ENCODE measurements at places on chromosomes 6 and 20. TPM values are rescaled to one million over a fixed set of nuclear protein-coding genes. Genes with fewer than 3 reads are reported as not detected.

DNA sequence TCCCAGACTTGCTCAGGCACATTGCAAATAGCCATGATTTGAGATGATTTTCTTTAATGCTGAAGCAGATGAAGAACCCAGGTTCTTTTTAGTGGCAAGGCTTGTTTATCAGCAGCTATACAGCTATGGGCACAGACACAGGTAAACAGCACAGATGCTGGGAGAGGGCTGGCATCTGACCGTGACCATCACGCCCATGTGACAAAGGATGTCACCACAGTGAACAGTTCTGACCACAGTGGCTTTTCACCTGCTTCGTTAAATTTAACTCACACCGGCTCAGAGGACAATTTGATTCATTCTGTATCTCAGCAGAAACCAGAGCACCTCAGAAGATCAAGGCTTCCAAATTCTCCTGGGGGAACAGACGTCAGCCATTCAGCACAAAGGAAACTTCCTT, 142.6 kb downstream of the CDH26 start:
- DNase-seq = no peak
- H3K4me3 ChIP-seq = no peak overlapping the region
- H3K4me1 ChIP-seq = no peaks in the 10 kb centered on the region
- no peaks in the 10 kb centered on the region for H3K36me3 ChIP-seq
- no peak overlapping the region for H3K27ac ChIP-seq
- H3K27me3 ChIP-seq = no peaks in the 10 kb centered on the region

DNA sequence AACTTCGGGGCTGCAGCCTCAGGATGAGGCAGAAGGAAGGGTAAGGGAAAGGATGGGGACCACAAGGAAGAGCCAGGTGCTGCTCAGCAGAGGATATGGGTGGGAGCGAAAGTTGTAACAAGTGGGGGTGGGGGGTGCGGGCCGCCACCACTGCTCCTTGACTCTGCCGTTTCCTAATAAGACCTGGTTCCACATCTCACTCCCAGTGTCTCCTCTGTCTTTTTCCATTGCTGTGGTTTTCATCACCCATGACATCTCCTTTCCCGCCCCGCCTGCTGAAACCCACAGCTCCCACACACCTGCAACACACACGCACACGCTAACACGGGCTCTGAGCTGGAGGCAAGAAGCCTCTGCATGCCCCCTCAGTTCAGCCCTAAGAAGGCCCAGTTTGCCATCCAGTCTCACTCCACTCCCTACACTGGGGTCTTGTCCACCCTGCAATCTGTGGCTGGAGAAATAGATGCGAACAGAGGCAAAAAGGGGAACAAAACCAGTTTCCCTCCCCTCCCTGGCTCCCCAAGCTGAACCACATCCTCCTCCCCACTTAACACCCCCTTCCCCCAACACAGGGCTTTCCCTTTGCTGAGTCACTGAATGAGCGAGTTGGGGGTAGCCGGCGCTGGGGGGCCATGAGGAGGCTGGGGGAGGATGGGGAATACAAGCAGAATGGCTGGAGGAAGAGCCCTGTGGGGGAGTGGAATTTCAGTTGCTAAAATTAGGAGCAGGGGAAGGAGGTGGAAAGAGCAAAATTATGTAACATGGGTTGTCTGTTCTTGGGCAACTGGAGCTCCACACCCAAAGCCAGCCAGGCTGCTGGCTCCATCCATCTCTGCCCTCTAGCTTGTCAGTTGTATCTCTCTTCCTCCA, 11.5 kb downstream of the NFKBIL1 start:
- H3K4me3 ChIP-seq = peak overlapping the region; percentile 83
- H3K27ac ChIP-seq = peak overlapping the region; percentile 94
- no peaks in the 10 kb centered on the region for H3K27me3 ChIP-seq
- peaks cover 90% of the 10 kb centered on the region for H3K4me1 ChIP-seq

OR2H1 gene
- not detected for total RNA-seq

KLHDC3 gene
- 36.7 TPM for total RNA-seq

DNA sequence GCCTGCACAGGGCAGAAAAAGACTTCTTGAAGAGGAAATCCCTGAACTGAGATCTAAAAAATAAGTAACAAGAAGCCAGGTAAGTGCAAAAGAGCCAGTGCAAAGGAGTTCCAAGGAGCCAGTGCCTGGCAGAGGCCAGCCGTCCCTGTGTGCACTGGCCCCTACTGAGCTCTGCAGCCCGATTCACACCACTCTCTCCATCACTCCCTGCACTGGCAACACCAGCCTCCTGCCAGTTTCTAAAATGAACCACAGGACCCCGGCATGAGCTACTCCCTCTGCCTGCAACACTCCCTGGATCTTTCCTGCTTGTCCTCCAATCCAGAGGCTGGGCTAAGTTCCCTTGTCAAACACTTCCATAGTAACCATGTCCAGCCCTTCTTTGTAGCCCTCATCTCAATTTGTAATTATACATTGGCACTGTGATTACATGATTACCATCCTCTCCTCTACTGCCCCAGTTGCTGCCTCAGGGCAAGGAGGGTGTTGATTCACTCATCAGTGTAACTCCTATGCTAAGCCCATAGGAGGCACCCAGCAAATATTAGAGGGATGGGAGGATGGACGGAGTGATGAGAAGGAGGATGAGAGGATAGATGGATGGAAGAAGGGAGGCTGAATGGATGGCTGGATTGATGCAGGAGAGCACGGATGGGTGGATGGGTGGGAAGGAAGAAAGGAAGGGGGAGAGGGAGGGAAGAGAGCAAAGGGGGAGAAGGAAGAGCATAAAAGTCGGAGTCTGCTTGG, 49.3 kb downstream of the SIRPA start:
- H3K27me3 ChIP-seq = peaks cover 8% of the 10 kb centered on the region
- no peaks in the 10 kb centered on the region for H3K36me3 ChIP-seq
- peaks cover 14% of the 10 kb centered on the region for H3K4me1 ChIP-seq
- DNase-seq = no peak

DNA sequence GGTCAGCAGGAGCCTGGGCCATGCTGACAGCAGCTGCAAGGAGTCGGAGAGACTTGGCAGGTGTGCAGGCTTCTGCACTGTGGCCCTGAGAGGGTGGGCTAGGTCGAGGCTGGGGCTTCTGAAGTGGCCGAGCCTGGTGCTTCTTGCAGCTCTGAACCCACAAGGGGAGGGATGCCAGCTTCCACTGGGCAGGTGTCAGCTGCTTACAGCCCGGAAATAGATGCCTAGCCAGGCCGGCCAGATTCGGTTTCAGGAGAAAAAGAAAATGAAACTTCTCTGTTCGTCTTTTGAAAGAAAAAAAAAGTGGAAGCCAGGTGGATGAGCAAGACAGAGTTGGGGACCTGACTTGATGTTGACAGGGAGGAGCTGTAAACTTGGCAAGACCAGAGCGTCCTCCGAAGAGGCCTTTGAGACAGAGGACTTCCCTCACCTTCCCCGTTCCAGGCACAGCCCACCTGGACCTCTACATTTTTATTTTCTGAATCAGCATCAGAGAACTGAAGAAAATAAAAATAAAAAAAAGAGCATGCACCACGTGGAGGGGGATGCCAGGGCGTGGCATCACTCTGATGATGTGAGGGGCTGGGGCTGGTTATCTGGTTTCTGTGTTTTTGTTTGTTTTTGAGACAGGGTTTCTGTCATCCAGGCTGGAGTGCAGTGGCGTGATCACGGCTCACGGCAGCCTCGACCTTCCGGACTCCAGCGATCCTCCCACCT, at the start of gene ZBP1:
ZBP1 (minus strand) TSS at position 153 of the 717 bp plus-strand sequence; CDS start at position 22, 131 bp downstream.
- H3K27me3 ChIP-seq = no peaks in the 10 kb centered on the region
- peak; percentile 58 for DNase-seq
- H3K27ac ChIP-seq = peak within 1 kb of the TSS; percentile 94

- H3K4me1 ChIP-seq = peaks cover 6% of the 10 kb centered on the region
- H3K27ac ChIP-seq = no peak overlapping the region
- no peaks in the 10 kb centered on the region for H3K36me3 ChIP-seq
- peak overlapping the region; percentile 86 for H3K4me3 ChIP-seq
- DNase-seq = peak; percentile 20
Observed at GRCh38 chr6:73388800-73389512, 5.7 kb upstream of the DDX43 start.

DNA sequence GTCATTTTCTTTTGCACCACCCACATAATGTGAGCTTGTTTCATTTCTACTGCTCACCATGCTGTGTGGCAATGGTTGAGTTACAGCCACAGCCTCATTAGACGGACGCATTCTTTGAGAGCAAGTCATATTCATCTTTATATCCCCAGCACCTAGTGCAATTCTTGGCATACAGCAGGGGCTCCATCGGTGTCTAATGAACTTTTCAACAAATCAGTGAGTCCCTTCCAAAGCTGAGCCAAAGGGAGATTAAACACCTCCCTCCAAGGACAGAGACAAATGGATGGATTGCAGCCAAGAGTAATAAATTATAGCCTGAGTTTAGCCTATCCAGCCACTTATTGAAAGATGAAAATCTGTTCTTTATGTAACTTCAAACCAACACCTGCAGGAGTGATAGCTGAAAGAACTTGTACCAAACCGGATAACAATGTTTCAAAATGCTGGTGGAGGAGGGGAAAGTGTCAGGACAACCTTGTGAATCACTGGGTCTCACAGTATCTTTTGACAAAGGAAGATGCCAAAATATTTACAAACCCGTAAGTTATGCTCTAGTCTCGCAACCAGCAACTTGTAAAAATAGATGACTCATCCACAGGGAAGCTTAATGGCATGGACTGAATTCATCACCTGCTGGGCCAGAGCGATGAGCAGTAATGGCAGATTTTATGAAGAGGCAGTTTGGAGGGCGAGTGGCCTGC, 139.0 kb downstream of the PXDC1 start:
- H3K36me3 ChIP-seq = no peaks in the 10 kb centered on the region
- H3K27me3 ChIP-seq = peaks cover 15% of the 10 kb centered on the region
- no peak overlapping the region for H3K4me3 ChIP-seq
- H3K27ac ChIP-seq = no peak overlapping the region
- no peak for DNase-seq

GRCh38 chr20:36850759-36851158, 25.2 kb upstream of the TLDC2 start:
- peak overlapping the region; percentile 28 for H3K4me3 ChIP-seq
- peaks cover 9% of the 10 kb centered on the region for H3K36me3 ChIP-seq
- DNase-seq = no peak
- H3K27ac ChIP-seq = peak overlapping the region; percentile 79
- H3K27me3 ChIP-seq = no peaks in the 10 kb centered on the region
- H3K4me1 ChIP-seq = peaks cover 80% of the 10 kb centered on the region

RNF217 gene
- not detected for total RNA-seq

SYNDIG1 gene
- not detected for total RNA-seq

DNA sequence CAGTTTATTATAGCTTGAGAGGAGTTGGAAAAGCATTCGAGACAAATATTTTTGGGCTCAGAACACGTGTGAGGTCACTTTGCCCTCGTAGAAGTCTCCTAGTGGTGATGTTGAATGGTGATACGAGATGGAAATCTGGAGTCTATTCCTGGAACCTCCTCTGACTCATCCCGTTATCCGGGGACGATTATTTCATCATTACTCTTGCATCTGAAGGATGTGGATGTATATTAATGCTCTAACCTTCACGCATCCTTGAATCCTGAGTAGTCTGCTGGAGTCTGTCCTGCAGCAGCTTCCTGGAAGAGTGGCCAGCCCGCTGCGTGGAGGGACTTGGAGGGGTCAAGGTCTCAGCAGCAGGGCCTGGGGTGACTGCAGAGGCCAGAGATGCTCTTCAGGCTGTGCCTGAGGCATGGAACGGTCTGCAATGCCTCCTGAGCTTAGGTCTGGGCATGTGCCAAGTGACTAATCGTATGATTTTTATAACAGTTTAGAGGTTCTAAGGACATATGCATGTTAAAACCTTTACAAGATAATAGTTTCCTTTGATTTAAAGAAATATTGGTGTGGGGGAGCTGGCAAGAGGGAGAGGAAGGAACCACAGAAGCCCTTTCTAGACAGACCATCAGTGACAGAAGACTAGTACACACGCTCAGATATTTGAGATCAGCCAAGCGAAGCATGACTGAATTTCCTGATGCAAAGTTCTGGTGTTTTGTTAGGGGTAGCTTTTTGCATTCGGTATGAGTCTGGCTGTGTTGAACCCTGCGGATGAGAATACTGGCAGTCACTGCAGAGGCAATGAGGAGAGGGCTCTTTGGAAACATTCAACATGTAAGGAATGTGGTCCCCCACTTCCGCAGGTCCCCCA, 400.2 kb downstream of the QKI start:
- H3K27me3 ChIP-seq = peaks cover 2% of the 10 kb centered on the region
- H3K4me1 ChIP-seq = peaks cover 32% of the 10 kb centered on the region
- no peak for DNase-seq
- H3K36me3 ChIP-seq = no peaks in the 10 kb centered on the region
- H3K4me3 ChIP-seq = peak overlapping the region; percentile 63

DNA sequence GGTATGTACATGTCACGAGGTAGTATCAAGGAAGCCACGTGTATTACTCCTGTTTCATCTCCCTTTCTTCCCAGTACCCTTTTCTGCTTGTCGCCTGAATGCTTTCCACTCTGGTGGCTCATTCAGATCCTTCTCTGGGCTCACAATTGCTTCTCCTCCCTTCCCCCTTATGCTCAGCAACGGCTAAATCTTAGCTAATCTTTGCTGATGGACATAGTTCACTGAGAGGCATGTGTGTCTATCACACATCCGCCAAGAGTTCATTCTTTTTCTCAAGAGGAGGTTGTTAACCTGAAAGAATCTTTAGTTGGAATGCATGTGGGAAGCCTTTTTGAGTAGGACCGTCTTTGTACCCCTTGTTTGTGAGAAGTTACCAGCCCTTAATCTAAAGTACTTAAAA, 25.8 kb upstream of the MROH8 start:
- H3K4me1 ChIP-seq = no peaks in the 10 kb centered on the region
- no peak overlapping the region for H3K4me3 ChIP-seq
- no peak for DNase-seq
- peaks cover 86% of the 10 kb centered on the region for H3K36me3 ChIP-seq

DNA sequence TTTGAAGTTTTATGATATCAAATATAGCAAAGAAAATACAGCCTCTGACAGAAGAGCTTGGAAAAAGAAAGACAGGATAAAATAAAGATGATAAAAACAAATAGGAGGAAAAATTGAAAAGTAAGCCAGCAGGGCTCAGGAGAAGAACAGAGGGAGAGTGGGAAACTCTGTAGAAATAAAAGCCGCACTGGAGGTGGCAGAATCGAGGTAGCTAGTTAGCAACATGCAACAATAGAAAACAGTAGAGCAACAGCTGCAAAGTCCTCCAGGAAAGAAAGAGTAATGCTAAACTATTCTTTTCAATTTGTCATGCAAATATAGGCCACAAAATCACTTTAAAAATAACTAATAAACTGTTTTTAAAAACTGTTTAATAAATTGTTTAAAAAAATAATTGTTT, 28.8 kb downstream of the HBS1L start:
- no peak overlapping the region for H3K27ac ChIP-seq
- H3K4me3 ChIP-seq = no peak overlapping the region
- peaks cover 39% of the 10 kb centered on the region for H3K36me3 ChIP-seq
- peaks cover 7% of the 10 kb centered on the region for H3K4me1 ChIP-seq
- no peak for DNase-seq

- peak overlapping the region; percentile 83 for H3K4me3 ChIP-seq
- H3K27ac ChIP-seq = peak overlapping the region; percentile 90
- no peaks in the 10 kb centered on the region for H3K27me3 ChIP-seq
- H3K36me3 ChIP-seq = no peaks in the 10 kb centered on the region
Observed at GRCh38 chr6:142935553-142936517, 9.1 kb downstream of the HIVEP2 start.

DNA sequence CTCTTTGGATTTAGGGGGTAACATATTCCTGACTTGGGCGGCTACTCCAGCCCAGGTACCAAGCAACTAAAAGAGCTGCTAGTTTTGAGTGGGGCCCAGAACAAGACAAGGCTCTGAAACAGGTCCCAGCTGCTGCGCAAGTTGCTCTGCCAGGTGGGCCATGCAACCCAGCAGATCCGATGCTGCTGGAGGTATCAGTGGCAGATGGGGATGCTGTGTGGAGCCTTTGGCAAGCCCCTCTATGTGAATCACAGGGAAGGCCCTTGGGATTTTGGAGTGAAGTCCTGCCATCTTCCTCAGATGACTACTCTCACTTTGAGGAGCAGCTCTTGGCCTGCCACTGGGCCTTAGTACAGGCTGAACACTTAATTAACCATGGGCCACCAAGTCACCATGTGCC, 43.7 kb upstream of the VSX1 start:
- no peak for DNase-seq
- no peak overlapping the region for H3K4me3 ChIP-seq
- H3K36me3 ChIP-seq = no peaks in the 10 kb centered on the region
- H3K27me3 ChIP-seq = peaks cover under 1% of the 10 kb centered on the region
- no peaks in the 10 kb centered on the region for H3K4me1 ChIP-seq

All from activated B cell treated with CpG ODN at 0.5 μM for 24 hours (primary cell).